ENCODE measurements at places on chromosomes 12 and 14.

DNA sequence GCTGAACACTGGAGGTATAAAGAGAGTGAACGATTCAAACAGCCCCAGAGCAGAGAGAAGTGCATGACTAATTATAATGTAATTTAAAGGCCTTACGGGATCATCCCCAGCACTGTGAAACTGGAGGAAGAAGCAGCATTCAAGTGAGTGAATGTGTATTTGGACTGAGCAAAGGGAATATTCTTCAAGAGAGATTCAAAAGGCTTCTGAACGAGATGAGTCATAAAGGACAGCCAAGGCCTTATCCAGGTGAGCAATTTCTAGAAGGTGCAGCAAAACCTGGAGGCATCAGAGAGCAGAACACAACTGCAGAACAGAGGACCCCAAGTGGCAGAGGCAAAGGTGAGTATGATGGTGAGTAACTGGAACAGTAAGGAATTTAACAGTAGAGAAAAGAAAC, 127.2 kb downstream of the BCAT1 start:
- DNase-seq: no peak

GRCh38 chr12:42735861-42736361, 146.4 kb upstream of the PRICKLE1 start:
- no peak for DNase-seq

GRCh38 chr14:52827426-52827825, 36.0 kb upstream of the GNPNAT1 start:
- DNase-seq: no peak

DNA sequence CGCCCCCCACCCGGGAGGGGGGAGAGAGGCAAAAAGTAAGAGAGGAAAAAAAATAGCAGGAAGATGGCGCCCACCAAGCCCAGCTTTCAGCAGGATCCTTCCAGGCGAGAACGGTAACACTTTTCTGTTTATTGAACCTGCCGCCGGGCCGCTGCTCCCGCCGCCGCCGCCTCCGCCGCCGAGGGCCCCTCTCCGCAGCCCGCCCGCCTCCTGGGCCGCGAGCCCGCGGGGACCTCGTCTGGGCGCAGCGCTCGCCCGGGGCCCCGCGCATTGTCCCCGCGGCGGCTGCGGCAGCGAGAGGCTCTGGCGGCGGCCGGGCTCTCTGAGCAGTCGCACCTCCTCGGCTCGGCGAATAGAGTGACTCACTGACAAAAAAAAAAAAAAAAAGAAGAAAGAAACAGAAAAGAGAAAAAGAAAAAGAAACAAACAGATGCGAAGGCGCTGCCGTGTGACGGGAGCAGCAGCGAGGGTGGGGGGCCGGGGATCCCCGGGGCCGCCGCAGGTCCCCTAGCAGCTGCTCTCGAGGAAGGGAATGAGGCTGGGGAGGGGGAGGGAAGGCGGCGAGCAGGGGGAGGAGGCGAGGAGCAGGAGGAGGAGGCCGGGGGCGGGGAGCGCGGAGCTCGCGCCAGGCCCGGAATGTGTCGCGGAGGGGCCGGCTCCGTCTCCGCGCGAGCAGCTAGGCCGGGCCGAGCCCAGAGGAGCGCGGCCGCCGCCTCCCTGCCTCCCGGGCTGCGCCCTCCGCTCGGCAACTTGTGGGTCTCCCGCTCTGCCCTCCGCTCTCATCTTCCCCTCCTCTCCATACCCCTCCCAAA, 781 bp downstream of the NPAS3 start:
- peak; percentile 59 for DNase-seq
